Stimulated activated CD8-positive, alpha-beta memory T cell treated with anti-CD3 and anti-CD28 coated beads, Interleukin-15, amount 100 ng/mL, for 48 hours (primary cell): ENCODE measurements at places on chromosomes 3 and 15.

DNA sequence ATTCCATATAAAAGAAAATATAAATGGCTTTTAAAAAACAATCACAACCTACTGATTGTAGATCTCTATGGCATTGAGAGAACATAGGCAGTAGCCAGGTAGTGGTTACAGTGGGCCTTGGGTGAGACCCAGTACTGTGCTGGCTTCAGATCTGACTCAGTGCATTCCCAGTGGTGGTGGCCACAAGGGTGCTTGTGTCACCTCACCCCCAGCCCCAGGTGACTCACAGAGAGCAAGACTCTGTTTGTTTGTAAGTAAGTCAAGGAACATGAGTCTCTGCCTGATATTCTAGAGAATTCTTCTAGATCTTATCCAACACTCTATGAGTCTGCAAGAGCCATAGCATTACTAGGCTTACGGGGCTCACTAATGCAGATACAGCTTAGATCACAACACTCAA, 118.8 kb upstream of the AZI2 start:
- DNase-seq, result no peak

GRCh38 chr15:27480642-27481041, 509.7 kb downstream of the GABRG3 start:
- no peak for DNase-seq

DNA sequence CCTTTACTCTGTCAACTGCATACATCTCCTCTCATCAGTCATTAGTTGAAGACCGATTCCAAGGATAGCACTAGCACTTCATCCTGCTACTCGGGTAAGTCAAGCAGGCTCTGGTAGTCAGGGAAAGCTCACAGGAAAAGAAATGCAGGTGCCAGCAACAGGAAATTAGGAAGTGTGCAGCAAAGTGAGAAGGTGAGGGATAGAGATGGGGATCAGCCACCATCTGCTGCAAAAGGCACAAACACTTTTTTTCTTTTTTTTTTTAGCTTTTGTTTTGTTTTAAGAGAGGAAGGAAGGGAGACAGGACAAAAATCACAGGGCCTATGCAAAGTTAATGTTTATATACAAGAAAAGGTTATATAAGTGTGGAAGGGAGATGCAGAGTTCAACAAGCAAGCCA, 9.0 kb upstream of the BTLA start:
- DNase-seq, result no peak

DNA sequence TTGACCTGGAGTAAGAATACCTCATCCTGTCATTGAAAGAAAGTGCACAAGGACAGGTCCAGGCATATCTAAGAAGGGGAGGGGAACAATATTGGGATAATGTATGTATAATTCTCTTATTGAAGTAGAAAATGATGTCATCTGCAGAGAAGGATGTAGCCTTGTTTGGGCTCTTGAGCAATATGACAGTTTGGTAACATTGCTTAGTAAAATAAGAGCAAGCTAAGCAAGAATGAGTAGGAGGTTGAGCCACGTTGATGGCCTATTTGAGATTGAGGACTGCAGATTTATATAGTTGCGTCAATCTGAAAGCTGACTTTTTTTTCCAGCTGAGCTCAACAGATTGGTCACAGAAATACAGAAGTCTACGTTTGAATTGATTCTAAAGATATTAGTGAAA, 145.2 kb downstream of the FILIP1L start:
- no peak for DNase-seq

DNA sequence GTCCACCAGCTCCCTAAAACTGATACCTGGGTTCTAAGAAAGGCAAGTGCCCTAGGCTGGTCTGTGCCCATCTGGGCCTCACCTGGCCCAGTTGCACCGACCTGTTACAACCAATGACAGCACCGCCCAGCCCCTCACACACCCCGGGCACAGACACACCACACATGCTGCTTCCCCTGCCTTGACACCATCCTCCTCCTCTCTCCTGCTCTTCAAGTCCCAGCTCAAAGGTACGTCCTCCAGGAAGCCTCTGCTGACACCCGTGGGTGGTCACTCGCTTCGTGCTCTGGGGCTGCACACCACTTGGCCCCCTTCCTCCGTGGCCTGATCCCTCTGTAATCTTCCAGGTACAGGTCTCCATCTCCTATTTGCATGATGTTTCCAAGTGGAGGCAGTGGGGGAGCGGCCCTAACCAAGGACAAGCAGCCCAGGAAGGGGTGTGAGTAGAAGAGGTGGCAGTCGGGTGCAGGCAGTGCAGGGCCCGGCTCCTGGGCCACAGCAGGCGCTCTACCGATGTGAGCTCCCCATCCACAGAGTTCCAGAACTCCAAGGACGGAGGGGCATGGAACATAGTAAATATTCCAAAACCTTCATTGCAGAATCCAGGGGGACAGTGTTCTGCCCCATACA, 144.6 kb downstream of the NUP210 start:
- no peak for DNase-seq

DNA sequence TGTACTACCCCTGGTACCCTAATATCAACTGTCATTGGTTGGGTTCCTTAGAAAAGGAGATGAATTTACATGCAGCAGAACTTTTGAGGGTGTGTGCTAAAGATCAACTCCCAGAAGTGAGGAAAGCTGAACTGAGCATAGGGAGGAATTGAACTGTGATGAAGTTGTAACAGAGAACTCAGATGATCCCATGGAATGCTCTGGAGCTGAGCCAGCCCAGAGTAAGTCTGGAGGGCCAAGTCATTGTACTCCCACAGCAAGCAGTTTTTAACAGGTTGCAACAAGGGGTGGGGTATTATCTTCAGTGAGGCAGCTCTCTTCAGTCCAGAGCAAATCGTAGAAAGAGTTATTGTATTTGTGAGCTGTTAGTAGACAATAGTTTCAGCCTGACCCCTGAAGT, 572.3 kb downstream of the PYDC2 start:
- no peak for DNase-seq

DNA sequence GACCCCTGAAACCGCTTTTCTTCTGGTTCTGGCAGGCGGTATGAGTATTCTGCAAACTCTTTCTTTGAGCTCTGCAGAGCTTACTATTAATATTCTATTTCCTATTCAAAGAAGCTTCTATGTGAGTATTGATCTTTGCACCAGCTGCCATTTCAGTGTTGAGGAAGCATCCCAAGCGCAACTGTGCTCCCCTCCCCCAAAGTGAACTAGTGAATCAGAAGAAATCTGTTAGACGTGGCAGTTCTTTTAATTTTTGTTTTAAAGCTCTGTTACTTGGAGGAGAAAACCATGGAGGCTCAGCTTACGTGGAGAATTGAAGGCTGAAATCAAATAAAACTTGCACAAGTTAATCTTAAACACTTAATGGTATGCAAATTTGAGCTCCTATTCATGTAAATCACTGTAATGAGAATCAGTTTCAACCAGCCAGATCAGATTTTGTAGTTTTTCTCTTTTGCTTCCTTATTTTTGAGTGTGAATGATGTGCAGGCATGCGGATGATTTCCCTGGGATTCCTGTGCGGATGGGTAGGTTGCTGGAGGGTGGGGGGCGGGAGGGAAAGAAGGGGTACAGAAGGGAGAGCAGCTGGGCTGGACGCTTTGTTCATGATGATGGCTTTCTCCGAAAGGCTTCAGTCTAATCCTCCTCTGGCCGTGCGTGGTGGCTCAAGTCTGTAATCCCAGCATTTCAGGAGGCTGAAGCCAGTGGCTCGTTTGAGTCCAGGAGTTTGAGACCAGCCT, 16.1 kb upstream of the AGBL1 start:
- DNase-seq, result no peak

DNA sequence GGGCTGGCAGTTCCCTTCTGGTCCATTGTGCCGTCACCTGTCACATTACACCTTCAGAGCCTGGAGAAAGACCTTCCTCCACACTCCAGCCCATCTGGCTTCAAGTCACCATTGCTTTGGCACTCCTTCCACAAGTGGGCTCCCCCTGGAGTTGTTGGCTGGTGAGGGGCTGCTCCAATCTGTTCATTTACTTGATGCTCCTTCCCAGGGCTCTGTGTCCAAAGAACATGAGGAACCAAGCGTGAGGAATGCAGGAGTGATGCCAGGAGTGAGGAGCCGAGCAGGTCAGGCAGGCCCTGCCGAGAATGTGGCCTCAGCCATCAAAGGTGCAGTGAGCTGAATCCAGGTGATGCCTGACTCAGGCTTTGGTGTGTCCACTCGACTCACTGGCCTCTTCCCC, 57.2 kb downstream of the OXNAD1 start:
- no peak for DNase-seq

GRCh38 chr3:123584284-123584987, 417 bp downstream of the HACD2 start:
- DNase-seq, result no peak

- no peak for DNase-seq
Measured at GRCh38 chr15:72116731-72117485, 1.0 kb downstream of the MYO9A start.

DNA sequence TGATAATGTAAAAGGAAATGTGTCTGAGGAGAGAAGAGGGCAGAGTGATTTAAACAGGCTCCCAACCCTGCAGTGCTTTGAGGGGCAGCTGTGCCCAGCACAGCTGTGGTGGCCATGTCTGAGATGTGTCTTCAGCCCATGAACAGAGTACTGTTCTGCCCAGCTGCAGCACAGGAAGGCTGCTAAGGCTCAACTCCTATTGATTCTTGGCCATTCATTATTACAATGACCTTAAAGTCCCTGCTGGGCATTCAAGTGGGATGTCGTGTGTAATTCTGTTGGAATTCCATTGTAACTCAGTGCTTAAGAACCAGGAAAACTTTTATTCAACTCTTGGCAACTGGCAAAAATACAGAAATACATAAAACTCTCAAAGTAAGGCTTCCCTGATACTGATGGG, 229.3 kb downstream of the MCTP2 start:
- no peak for DNase-seq

DNA sequence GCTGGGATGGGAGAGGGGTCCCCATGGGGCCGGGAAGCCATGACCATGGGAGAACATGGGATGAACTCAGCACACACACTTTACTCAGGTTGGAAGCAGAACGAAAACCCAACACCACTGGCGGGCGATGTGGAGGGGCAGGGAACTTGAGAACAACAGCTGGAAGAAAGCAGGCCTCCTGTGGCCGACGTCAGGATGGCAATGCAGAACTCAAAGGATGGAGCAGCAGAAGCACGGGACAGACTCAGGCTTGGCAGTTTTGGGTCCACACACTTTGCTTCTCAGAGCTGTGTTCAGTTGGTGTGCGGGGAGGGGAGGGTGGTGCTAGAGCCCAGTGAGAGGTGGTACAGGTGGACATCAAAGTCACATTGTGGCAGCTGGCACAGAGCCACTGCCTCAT, 80.7 kb downstream of the SEC22A start:
- no peak for DNase-seq

DNA sequence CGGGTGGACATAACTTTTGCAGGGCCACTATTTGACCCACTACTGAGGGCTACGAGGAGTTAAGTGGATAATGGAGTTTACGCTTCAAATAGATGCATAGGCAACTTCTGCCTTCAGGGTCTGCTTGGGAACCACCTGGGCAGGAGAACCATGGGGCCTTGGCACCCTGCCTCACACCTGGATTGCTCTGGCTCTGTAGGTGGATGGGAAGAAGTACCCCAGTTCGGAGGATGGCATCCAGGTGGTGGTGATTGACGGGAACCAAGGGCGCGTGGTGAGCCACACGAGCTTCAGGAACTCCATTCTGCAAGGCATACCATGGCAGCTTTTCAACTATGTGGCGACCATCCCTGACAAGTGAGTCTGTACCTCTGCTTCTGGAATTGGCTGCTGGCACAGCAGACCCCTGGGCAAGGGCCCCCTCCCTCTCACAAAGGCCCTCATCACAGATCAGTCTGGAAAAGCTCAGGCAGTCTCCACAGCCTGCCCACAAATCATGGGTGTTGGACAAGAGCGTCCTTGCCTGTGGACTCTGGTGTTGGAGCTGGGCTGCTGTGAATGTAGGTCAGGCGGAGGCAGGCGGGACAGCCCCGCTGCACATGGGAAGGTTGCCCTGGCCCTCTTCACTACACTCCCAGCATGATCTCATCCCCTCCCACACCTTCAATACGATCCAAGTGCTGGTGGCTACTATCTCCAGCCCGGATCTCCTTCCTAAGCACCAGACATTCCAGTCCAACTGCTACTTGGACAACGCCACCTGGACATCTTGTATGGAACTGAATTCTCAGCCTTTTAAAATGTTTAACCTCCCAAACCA, 46.7 kb downstream of the MESD start:
- no peak for DNase-seq

GRCh38 chr15:47674586-47675232, 42.6 kb upstream of the SEMA6D start:
- DNase-seq, result no peak

- no peak for DNase-seq
Measured at GRCh38 chr15:68552773-68553172, 26.0 kb upstream of the CORO2B start.

DNA sequence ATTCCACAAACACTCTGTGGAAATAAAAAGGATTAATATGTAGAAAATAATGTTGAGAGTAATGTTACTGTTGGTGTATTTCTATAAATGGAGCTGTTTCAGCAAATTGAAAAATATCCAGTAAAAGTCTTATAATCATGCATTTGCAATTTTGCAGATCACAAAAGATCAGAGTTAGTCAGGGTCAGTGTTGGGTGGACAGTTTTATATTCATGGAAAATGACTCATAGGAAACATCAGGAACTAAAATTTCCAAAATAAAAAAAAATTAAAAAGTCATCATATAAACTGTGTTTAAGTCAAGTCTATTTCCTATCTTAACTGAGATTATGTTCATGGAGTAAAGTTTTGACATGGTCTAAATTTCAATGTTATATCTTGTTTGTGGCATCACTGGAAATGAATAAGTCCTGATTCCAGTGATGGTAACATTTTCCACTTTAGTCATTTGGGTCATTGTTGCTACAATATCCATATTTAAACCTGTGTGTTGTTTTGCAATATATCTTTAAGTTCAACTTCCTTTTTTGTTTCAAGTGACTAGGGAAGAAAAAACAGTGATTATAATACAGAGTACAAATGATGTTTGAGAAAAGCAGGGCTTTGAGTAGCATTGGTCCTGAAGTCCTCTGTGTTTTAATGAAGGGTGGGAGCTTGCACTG, 37.8 kb downstream of the MITF start:
- DNase-seq, result no peak

GRCh38 chr15:54790693-54791092, 406.0 kb downstream of the RSL24D1 start:
- DNase-seq, result no peak

- DNase-seq, result no peak
Measured at GRCh38 chr15:70017801-70018200, 79.9 kb downstream of the TLE3 start.

DNA sequence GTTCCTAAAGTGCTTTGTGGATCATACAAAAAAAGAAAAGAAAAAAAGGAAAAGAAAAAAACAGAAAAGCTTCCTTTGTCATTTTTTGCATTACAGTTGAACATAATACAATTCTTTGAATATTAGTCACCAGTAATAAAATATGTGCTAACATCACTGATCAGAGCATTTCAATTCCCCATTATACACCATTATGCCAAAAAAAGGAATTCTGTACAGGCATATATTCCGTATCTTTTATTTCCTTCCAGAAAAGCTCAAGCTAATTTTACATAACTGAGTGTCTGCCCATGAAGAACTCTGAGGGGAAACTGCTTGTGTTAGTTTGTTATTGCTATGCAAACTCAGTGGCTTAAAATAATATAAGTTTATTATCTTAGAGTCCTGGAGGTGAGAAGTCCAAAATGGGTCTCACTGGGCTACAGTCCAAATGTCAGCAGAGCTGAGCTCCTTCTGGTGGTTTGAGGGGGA, 377.9 kb downstream of the GAP43 start:
- no peak for DNase-seq
